ENCODE measurements at places on chromosomes 3 and 15. TPM values are rescaled to one million over a fixed set of nuclear protein-coding genes. Genes with fewer than 3 reads are reported as not detected.

- DNase-seq = no peak
Observed at GRCh38 chr15:69577397-69577796, 124.8 kb downstream of the RPLP1 start.

- DNase-seq = no peak
Observed at GRCh38 chr3:101203411-101203810, 117.0 kb downstream of the IMPG2 start.

DNA sequence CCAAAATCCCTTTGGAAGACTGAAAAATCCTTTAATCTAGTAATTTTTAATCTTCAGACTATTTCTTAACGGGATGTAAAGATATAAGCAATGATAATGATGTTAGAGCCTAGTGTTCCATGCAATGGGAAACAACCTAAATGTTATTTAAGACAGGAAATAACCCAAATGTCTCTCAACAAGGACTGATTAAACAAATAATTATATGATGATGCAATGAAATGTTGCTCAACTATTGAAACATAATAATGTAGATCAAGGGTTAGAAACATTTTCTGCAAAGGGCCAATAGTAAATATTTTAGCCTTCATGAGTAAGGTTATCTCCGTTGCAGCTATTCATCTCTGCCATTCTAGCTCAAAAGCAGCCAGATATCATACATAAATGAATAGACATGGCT is 275.4 kb downstream of the NEK10 start:
- DNase-seq = no peak

Gene PAQR5
- total RNA-seq = 0.15 TPM

GRCh38 chr15:40104296-40104864 is 4.3 kb downstream of the BMF start:
- DNase-seq = no peak

GRCh38 chr15:67755264-67755663 is 70.0 kb upstream of the SKOR1 start:
- no peak for DNase-seq

Gene RFC4
- 127 TPM for total RNA-seq

DNA sequence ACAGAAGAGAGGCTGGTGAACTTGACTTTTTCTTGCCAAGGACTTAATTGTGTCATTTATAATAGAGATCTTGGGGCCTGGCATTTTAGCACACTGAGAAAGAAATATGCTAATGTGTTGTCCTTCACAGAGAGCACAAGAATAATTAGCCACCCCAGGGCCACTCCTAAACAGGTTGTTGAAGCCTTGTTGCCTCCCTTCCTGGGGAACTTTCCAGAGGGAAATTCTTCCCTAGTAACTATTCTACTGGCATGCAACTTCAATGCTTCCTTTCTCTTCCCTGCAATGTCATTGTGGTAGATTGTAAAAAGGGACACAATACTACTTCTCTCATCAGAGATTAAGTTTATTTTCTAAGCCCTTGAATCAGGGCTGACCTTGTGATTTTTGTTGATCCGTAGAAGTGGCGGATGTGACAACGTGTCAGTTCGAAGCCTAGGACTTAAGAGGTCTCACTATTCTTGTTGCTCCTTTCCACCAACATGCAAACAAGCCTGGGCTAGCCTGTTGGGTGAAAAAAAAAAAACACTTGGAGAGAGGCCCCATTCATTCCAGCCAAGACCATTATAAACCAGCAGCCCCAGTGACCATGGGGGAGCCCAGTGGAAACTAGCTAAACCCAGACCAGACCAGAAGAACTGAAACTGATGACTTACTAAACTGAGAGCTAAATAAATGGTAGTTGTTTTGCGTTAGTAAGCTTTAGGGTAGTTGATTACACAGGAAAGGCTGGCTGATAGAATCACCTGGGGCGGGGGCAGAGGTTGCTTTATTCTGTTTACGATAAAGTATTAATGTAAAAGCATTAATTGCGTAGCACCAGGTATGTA is 287.2 kb downstream of the SHQ1 start:
- DNase-seq = no peak

DNA sequence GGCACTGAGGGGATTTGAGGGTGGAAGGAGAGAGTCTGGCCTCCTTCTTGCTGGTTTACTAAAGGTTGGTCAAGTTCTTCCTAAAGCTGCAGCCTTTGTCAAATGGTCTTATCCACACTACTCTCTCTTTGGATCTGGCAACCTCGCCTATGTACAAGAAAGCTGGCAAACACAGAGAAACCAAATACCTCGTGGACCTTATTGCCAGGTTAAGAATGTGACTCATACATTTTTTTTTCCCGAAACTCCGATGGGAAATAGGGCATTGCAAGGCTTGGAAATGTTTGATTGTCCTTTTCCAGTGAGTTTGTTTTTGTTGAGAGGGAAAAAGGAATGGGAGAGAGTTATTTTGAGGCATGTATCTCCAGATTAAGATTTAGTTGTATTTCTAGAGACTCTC is 13.9 kb downstream of the EOMES start:
- DNase-seq = no peak

DNA sequence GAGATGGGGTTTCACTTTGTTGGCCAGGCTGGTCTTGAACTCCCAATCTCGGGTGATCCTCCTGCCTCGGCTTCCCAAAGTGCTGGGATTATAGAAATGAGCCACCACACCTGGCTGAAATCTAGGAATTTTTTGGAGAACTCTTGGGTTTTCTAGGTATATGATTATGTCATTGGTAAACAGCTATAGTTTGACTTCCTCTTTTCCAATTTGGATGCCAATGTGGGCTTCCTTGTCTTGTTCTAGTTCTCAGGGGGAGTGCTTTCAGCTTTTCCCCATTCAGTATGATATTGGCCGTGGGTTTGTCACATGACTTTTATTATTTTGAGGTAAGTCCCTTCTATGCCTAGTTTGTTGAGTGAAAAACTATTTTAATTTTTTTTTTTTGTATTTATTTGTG is 17.9 kb downstream of the KCNMB3 start:
- DNase-seq = no peak

- no peak for DNase-seq
Observed at GRCh38 chr3:4030624-4031023, 231.4 kb downstream of the LRRN1 start.

DNA sequence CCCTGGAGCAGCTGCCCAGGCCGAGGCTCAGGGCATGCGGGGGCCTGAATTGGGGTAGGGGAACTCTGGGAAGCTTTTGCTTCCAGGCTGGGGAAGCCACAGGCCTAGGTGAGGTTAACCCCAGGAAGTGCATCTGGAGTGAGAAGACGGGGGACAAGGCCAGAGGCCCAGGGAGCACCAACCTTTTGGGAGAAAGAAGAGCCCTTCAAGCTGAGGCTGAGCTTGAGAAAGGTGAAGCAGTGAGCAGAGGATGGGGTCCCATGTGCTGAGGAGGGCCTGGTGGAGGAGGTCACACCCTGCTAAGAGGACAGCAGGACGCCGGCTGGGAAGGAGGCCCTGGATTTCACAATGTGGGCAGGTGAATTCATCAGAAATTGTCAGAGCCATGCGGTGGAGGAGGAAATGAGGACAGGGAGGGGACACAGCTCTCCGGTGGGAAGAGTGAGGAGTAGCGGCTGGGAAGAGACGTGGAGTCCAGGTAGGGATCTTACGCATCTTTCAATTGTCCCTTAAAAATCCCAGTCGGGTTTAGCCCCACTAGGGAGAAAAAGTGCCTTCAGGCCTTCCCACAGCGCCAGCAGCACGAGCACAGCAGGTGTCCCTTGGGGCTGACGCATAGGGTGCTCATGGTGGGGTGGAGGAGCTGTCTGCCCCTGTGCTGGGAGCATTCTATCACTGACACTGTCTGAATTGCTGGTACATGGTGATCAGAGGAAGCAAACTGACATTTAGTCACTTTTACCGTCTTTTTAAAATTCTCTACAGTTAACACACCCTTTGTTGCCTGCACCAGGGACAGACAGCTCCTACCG is 50.9 kb downstream of the HCN4 start:
- DNase-seq = no peak

GRCh38 chr3:43757666-43758321 is 67.1 kb downstream of the ABHD5 start:
- no peak for DNase-seq

GRCh38 chr3:81742581-81742980 is 18.9 kb downstream of the GBE1 start:
- DNase-seq = no peak

- no peak for DNase-seq
Observed at GRCh38 chr3:4332991-4333390, 29.8 kb downstream of the SETMAR start.

Gene ALS2CL
- total RNA-seq = 4.0 TPM

Gene ROBO1
- total RNA-seq = not detected

Gene FBXW12
- total RNA-seq = not detected

Gene ATP8B4
- total RNA-seq = 4.2 TPM

Gene TLR9
- 0.59 TPM for total RNA-seq

Gene ALDH1L1
- total RNA-seq = not detected

GRCh38 chr15:59206623-59207183 is at the start of gene LDHAL6B:
Gene LDHAL6B (plus strand): TSS chr15:59206843. CDS start chr15:59206941, 98 bp downstream.
- no peak for DNase-seq

- peak; percentile 35 for DNase-seq
Observed at GRCh38 chr3:51670053-51670822, 814 bp upstream of the TEX264 start.

DNA sequence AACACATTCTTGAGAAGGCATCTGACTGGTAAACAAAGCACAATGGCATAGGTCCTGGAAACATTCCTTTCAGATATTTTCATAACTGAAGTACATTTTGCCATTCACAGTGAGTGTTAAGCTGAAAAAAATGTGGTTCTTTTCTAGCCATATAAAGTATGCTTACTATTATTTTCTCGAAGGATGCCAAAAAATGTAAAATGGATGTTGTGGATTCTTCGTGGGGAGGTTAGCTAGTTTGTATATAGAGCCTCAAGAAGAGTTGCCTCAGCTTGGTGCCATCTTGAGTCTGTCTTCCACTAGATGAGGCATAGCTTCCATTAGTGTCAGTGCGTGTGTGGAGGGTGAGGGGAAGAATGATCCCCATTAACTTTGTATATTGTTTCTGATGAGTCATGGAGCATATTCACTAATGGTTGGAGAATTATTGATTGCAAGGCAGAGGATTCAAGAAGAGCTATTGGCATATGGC is 4.1 kb downstream of the MBNL1 start:
- DNase-seq = peak; percentile 66

- DNase-seq = no peak
Observed at GRCh38 chr15:62603742-62604141, 438.7 kb upstream of the C2CD4B start.

DNA sequence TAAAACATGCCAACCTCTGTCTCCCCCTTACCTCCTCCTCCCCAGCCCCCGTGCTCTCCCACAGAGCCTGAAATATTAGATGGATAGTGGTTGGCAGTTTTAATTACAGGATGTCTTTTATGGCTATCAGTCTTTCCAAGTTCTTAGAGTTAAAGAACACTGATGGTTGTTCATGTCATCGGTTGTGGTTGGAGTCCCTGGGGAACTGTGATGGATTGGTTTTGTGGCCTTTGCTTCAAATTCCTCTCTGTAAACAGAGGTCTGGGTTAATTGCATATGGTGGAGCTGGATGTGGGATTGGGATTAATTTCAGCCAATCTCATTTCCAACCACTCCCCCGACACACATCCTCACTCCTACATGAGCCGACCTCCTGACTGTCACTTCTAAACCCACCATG is 164.5 kb upstream of the PROK2 start:
- no peak for DNase-seq

Gene AGBL1
- 0.10 TPM for total RNA-seq

Gene ADPGK
- total RNA-seq = 60.9 TPM
